ENCODE measurements at places on chromosomes 3 and 15.

- DNase-seq: peak; percentile 42
Measured at GRCh38 chr3:155890671-155891190, 20.3 kb downstream of the GMPS start.

DNA sequence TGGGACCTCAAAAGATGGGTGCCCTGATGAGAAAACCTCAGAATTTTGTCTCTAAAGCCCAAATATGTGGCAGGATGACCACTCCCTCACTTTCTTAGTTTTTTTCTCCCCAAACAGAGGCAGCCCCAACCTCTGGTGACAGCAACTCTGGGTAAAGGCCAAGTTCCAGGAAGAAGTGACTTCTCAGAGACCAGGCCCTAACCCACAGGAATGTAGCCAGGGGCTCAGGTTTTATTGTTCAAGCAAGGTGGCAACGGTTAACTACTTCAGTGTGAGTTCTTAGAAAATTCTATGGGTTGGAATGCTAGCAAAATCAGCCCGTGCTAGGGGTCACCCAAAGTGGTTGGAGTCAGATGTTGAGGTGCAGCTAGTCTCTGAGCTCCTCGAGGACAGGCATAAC lies 5.1 kb upstream of the DNAJA4 start:
- DNase-seq: no peak

DNA sequence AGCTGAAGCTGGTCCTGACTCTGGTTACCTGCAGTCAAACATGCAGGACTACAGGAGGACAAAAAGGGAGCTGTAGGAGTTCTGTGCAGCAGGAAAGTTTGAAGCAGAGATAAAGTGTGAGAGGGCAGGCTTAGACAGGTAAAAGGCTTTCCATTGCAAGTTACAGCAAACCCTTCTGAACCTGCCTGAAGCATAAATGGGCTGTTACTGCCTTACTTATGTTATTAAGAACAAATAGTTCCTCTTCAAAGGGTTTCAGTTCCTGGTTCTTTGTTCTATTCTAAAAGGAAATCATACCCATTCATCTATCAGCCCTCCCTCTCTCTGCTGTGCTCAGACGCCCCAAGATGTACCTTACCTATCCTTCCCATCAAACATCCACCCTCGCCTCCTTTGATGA lies 52.4 kb upstream of the CACNA2D3 start:
- DNase-seq: no peak

DNA sequence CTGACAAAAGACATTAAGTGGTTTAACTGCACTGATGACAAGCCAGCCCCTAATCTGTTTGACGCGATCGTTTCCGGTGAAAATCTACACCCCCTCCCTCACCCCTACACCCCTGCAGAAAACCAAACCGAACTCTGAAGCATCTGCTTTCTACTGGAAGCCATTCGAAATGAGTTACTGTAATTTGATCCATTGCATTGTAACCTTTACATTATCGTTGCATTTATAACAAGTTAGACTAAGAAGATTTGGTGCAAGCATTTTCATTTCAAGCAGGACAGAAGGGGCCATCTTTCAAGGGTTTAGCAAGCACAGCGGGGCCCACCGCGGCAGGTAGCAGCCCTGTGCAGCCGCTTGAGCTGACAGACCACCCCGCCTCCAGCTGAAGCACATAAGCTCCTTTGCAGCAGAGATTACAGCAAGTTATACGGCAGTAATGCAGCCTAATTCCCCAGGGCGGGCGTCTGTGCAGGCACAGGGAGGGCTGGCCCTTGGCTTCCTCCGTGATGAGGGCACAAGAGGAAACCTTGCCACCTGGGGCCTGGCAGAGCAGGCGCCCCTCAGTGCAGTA lies 79.3 kb downstream of the CHSY1 start:
- no peak for DNase-seq

DNA sequence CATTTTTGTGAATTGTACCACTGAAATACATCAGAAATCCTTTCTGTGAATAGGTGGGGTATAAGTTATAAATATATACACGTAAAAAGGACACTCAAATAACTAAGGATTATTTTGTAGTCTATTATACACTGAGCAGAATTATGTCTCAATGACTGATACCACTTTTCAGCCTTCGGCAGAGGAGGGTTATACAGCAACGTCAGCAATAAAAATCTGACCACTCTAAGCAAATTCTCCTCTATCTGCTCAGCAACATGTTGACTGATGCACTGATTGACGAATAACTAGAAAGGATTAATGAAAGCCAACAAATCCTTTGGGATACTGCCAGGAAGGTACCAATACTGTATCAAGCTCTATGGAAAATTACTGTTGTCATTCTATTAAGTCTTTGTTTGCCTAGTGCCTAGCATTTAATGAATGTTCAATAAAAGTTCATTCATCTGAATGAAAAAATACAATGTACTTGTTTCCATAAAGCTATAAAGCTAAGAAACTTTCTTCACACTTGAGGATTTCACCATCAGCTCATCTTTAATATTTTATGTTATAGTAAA lies 5.2 kb downstream of the ARPP19 start:
- no peak for DNase-seq

DNA sequence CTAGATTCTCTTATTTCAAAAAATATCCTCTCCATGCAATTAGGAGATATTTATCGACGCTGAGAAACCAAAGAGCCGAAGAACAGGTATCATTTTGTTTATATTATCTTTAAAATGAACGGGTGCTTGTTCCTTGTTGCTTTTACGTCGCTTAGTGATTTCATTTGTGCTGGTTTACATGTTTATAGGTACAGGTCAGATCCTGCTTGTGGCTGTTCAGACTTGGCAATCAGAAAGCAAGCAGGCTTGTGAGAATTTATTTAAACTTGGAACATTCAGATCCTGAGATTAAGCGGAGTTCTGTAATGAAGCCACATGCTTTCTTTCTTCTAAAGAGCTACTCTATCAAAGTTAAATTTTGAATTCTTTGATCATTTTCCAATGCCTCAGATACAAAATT lies 43.0 kb upstream of the ATP2C1 start:
- no peak for DNase-seq

DNA sequence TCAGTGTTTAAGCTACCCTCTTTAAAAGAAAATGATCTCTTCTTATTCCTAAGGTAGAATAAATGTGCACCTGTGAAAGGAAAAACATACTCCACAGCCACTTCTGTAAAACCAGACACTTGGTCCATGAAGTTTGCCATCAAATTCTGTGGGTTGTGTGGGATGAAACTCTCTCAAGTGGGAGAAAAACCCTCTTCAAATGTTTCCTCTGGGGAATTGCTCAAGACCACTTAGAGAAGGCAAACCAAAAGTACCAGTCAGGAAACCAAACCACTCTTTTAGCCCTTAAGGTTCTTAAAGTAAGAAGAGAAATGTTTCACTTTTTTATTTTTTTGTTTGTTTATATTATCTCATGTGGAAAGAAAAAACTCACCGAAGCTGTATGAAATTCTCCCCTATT lies 1.2 kb downstream of the COL8A1 start:
- no peak for DNase-seq

DNA sequence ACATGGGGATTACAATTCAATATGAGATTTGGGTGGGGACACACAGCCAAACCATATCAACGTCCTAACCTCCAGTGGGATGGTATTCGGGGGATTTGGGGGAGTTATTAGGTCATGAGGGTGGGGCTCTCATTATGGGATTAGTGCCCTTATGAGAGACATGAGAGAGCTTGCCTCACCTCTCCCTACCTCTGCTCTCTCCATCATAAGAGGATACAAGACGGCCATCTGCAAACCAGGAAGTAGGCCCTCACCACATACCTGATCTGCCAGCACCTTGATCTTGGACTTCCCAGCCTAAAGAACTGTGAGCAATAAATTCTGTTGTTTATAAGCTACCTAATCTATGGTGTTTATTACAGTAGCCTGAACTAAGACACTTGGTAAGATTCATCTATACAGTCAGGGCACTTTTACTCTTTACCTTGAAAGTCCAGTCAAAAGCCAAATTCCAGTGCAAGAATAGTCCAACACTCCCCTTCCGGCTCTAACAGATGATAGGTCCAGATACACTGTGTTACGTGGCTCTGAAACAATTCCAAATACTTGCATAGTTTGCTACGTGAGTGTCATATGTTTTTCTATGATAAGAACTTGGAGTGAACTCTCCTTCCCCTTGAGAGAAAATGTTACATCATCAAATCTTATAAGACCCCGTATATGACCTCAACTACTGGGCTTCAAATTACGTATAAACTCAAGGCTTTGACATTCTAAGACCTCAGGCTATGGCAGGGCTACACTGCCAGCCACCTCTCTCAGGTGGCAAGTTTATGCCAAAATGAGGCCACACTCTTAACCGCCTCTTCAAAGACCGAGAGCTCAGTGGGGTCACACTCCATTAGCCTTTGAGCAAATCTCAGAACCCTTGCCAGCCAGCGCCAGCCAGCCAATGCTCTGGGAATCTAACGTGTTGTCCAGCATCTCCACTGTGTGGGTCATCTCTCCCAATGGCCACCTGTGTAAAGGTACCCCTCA lies 129.9 kb downstream of the XXYLT1 start:
- no peak for DNase-seq

GRCh38 chr3:194503081-194503531 lies 16.3 kb upstream of the ATP13A3 start:
- peak; percentile 74 for DNase-seq

- DNase-seq: no peak
Measured at GRCh38 chr3:128907706-128908445, 28.5 kb downstream of the ACAD9 start.

DNA sequence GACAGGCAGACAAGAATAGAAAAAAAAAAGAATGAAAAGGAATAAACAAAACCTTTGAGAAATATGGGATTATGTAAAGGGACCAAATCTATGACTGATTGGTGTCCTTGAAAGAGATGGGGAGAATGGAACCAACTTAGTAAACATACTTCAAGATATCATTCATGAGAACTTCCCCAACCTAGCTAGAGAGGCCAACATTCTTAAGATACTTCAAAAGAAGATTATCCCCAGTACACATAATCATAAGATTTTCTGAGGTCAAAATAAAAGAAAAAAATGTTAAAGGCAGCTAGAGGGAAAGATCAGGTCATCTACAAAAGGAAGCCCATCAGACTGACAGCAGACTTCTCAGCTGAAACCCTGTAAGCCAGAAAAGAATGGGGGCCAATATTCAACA lies 91.4 kb upstream of the PSMD6 start:
- no peak for DNase-seq

DNA sequence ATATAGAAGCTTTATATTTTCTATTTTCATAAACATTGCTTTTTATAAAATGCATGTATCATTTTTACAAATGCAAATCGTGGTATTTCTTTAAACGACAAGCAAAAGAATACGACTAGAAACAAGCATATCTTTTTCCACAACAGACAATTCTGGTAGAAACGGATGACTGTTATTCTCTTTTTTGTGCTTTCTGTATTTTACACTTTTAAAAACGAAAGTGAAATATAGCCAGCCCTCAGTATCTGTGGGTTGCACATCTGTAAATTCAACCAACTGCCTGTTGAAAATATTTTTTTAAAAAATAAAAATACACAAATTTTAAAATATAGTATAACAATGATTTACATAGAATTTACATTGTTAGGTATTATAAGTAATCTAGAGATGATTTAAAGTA lies 61.3 kb downstream of the PRTG start:
- no peak for DNase-seq

DNA sequence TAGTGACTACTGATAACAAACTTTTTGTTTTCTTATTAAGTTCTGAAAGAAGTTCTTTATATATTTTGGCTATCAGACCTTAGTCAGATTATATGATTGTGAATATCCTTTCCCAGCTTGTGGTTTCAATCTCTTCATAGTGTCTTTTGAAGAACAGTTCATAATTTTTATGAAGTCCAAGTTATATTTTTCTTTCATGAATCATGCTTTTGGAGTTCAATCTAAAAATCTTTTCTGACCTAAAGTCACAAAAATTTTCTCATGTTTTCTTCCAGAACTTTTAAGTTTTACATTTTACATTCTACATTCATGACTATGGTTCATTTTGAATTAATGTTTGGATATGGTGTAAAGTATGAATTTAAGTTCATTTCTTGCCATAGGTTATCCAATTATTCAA lies 34.2 kb upstream of the OCA2 start:
- DNase-seq: peak; percentile 21

GRCh38 chr3:172694573-172695246 lies 16.2 kb downstream of the NCEH1 start:
- no peak for DNase-seq

- DNase-seq: no peak
Measured at GRCh38 chr15:80645494-80646065, 49.5 kb upstream of the ABHD17C start.

- DNase-seq: no peak
Measured at GRCh38 chr15:78976691-78977090, 31.8 kb upstream of the CTSH start.

DNA sequence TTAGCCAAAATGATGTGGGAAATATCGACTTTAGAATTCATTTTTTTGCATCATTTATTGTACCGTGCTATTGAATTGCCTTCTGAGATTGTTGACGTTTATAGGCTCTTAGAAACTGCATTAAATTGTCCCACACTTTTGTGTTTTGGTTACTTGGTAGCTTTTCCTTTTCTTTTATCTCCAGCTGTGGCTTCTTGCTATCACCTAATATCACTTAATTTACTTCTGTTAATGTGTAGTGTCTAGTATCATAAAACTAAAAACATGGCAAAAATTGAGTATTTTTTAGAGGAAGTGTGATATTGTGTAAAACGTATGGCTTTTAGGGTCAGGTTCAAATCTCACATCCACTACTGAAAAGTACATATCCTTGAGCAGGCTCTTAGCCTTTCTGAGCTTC lies 11.2 kb downstream of the TMOD3 start:
- no peak for DNase-seq

DNA sequence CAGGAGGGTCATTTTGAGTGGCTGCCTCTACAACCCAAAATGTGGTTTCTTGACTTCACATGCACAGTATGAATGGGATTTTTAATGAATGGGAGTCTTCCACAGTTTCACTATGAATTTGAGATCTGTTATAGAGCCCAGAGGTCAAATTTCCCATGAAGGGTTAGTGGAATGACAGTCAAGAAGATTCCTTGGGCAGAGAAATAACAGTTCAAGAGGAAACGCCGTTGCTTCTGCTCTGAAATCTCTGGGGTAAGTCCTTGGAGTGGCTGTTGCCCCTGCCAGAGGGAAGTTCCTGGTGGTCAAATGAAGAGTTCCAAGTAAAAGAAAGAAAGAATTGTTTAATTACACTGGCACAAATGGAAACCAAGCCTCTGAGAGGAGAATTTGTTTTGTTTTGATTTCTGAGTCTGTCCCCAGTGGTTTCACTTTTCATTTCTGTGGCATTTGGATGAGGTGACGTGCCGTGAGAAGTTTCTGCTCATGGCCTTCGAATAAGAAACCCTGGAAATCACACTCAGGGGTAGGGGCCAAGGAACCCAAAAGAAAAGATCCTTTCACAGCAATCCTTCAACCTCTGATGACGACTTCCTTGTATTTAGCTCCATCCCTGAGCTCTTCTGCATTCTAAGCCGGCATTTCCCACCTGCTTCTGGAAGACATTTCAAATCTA lies 77.5 kb upstream of the IL12A start:
- DNase-seq: no peak

GRCh38 chr3:128060473-128061381 lies 8.5 kb downstream of the SEC61A1 start:
- DNase-seq: peak; percentile 98

GRCh38 chr3:158748237-158748828 lies 16.1 kb upstream of the RARRES1 start:
- DNase-seq: no peak

- DNase-seq: no peak
Measured at GRCh38 chr15:101203607-101204189, 48.1 kb downstream of the CHSY1 start.

GRCh38 chr15:82731527-82731926 lies 21.9 kb upstream of the AP3B2 start:
- no peak for DNase-seq

GRCh38 chr15:72820278-72820677 lies 36.7 kb upstream of the ADPGK start:
- no peak for DNase-seq

Data from HCEC 1CT (cell line).